ENCODE measurements at places on chromosomes 6 and 20.

- DNase-seq: no peak
These were observed 32.8 kb downstream of the FAM8A1 start for GRCh38 chr6:17632934-17633333.

DNA sequence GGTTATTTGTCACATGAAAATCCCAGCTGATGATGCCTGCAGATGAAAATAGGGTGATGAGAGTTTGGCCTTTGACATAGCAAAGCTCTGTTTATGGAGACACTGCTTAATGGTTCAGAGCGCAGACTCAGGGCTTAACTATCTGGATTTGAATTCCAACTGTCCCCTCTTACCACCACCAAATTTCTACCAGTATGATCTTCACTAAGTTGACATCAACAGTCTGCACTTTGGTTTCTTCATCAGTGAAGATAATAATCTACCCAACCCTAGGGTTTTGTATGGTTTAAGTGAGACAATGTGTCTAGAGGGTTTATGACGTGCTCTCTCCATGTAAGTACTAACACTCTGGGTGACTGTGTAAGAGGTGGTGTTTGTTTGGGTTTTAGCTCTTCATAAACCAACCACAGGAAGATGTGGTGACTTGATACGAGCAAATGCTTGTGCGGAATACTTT is 151.4 kb upstream of the TNFAIP3 start:
- no peak for DNase-seq

DNA sequence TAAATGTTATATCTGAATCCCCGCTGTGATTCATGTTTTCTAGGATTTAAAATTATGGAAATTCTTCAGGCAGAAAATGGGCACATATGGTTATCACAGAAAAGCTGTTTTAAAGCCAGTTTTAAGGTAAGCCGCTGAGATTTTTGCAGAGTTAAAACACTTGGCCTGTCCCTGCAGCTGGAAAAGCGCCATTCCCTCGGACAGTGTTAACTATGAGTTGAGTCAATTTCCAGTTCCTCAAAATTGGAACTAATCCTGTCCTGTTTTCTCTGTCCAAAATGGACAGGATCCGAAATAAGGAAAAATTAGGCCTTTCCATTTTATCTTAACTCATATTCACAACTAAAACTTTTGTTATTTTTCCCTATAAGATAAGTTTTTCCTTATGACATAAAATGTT is 225.2 kb downstream of the SAMD5 start:
- no peak for DNase-seq

- no peak for DNase-seq
These were observed 250.6 kb downstream of the SAMD5 start for GRCh38 chr6:147759093-147759492.

DNA sequence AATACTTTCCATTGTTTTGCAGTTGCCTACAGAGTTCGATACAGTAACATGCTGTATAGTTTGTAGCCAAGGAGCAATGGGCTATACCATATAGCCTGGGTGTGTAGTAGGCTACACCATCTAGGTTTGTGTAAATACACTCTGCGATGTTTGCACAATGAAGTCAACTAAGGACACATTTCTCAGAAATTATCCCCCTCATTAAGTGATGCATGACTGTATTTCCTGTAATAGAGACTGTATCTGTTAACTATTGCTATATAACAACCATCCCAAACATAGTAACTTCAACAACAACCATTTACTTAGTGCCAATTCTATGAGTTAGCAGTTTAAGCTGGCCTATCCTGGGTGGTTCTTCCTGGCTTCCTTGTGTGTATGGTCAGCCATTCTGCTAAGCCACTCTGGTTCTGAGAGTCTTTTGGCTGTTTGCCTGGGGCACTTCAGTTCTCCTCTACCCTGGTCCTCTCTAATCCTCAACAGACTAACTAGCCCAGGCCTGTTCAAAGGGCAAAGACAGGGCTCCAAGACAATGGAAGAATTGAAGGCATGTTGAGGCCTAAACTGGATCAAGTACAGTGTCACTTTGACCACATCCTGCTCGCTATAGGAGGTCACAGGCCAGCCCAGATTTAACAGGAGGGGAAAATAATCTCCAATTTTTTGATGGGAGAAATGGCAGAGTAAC is 124.0 kb downstream of the PLCB1 start:
- DNase-seq: peak; percentile 6

DNA sequence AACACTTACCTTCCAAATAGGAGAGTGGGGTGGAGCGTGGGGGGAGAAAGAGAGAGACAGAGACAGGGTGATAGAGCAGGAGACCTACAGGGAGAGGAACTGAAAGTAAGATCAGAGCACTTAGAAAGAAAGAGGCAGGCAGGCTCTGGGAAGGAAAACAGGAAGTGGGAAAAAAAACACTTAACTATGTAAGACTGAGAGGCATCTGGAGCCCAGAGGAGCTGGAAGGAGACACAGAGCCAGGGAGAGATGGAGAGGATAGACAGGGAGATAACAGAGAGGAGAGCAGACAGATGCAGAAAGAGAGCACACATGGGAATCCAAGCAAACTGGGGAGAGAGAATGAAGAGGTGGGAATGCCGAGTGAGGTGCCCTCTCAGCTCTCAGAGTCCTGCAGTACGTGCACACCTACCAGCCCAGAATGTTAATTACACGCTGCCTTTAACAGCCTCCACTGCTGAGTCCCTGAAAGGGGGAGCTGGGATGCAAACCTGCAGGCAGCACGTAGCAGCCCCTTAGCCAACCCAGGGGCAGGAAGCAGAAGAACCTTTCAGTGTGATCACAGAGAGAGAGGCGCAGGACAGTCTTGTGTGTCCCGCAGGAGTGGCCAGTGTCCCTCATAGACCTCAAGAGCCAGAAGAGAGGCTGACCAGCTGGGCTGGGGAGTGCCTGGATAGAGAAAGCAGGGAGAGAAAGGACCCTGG is 132.7 kb upstream of the LRFN2 start:
- DNase-seq: peak; percentile 45

DNA sequence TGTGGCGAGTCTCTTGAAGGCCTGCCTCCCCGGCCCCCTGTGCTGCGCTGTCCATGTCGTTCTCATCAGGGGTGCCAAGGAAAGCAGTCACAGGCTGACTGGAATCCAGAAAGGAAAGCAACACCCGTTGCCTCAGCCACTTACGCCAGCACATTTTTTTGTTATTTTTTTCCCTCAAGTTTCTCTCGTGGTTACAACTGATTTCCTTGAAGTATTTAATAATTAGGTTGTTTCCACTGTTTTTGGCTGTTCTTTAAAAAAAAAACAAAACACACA is 17.9 kb upstream of the SLC22A1 start:
- peak; percentile 26 for DNase-seq

DNA sequence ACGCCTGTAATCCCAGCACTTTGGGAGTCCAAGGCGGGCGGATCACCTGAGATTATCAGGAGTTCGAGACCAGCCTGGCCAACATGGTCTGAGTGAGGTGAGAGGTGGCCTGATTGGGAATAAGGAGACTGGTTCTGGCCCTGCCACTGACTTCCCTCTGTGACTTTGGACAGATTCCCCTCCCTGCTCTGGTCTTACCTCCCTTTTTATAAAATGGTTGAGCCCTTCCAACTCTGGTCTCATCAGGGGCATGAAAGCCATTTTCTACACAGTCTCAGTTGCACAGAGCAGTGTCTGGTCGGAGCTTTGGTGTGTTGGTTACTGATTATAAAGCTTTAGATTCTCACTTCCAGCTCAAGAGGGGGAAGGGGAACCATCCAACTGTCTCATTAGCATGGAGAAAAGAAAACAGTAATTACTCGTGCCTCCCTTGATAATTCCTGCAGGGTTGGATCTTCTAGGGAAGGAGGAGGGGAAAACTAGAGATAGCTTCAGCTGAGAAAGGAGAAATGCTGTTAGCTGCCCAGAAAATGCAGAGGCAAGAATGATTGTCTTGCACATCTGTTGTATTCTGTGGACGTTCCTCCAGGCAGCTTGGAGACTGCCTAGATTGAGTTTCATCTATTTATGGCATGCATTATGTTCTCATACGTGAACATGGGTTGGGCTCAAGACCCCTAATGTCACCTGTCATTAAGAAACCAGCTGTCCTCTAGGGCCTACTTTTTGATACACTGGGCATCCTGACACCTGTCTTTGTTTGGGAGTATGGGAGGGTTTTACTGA is 30.4 kb downstream of the RALY start:
- no peak for DNase-seq

GRCh38 chr20:44586289-44586911 is 4.0 kb downstream of the PKIG start:
- no peak for DNase-seq

GRCh38 chr20:1854246-1854645 is 41.0 kb upstream of the SIRPA start:
- no peak for DNase-seq

DNA sequence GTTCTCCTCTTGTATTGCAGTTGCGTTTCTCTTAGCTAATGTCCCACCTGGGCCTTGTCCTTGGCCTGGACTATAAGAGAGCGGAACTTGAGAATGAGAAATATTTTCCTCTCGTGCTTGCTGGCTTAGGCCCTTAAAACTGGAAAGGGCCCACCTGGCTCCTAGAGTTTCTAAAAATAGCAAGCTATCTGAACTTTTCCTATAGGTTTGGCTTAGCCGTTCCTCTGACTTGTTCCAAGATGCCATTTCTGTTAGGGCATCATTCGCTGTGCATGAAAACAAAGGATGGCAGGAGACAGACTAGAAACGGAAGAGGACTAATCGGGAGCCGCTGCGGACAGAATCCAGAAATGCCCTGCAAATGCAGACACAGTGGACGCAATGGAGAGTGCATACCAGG is 4.5 kb downstream of the RIPOR3 start:
- no peak for DNase-seq

- DNase-seq: no peak
These were observed 71.9 kb downstream of the EYA4 start for GRCh38 chr6:133313068-133313467.

DNA sequence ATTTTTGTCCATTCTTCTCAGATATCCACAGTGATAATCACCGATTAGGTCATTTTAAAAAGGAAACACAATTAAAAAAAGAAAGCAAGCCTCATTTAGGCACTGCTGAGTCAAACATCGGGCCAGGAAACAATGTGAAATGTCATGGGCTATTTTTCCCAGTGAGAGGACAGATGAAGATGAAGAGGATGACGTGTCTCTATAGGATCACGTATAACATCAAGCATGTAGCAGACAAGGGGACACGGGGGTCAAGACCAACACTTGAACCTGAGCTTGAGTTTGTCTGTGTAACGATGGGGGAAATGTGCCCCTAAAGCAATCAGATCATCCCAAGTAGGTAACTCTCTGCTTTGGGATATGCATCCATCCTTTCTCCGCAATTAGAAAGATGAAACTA is 553.2 kb downstream of the CD83 start:
- no peak for DNase-seq
